Left kidney (tissue), 8 donors: ENCODE measurements at places on chromosomes 6 and 20. TPM values are rescaled to one million over a fixed set of nuclear protein-coding genes. Genes with fewer than 3 reads are reported as not detected.

GRCh38 chr6:33467091-33467490 lies 12.7 kb downstream of the ZBTB9 start:
- DNase-seq: no peak

- no peak for DNase-seq
These were observed 156.3 kb downstream of the CARMIL1 start for GRCh38 chr6:25435416-25435985.

- DNase-seq: no peak
These were observed 14.5 kb upstream of the TFB1M start for GRCh38 chr6:155328539-155329459.

DNA sequence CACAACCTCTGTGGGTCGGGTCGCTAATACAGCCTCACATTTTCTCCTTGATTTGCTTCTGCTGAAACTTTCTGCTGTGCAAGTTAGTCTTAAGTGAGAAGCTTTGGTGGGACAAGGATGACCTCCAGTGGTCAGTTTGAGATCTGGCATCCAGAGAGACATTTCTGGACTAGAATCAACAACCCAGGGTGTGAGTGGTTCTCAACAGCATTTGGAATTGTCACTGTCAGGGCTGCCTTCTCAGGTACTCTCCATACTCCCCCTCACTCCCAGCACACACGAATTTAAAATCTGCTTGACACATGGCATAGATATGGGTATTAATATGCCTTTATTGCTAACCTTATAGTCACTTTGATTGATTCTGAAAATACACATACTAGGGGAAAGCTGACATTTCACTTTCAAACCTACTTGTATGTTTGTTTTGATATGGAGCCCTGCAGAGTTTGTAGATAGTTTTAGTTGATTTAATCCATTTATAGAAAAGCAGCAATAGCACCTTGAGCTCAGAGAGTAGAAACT lies 13.2 kb downstream of the OTOR start:
- peak; percentile 78 for DNase-seq

DNA sequence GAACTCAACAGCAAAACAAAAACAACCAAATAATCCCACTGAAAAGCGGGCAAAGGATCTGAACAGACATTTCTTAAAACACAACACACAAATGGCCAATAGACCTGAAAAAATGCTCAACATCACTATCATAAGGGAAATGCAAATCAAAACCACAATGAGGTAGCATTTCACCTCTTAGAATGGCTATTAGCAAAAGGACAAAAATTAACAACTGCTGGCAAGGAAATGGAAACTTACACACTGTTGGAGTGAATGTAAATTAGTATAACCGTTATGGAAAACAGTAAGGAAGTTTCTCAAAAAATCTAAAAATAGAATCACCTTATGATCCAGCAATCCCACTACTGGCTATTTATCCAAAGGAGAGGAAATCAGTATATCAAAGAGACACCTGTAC lies 20.9 kb downstream of the FAM8A1 start:
- DNase-seq: no peak

- no peak for DNase-seq
These were observed 453 bp downstream of the KCNQ5 start for GRCh38 chr6:72622094-72622940.

GRCh38 chr20:45592574-45593189 lies 13.6 kb upstream of the WFDC8 start:
- peak; percentile 26 for DNase-seq

DNA sequence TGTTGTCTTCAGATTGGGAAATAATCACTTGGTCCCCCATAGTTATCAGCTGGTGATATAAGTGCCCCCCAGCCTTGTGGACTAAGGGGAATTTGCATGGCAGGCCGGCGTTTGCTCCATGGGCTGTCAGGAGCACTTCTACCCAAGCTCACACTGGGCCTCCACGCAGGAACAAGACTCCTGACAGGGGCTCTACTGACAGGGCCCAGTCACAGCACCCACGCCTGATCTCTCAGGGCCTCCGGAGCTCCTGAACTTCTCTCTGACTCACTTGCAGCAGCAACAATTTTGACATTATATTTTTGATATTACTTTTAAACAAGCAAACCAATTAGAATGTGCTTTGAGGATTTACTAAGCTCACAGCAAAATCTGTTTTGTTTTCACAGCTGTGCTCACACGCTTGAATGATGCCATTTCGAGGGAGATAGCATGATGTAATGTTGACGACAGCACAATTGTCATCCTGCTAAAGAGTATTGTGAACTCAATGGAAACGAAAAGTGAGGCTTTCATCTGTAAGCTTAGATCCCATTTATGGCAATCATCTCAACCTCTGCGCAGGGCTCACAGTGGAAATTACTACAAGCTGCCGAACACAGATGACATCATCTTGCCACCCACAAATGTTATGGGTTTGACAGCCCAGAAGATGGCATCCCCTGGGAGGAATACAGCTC lies 28.7 kb upstream of the TXNDC5 start:
- DNase-seq: no peak

GRCh38 chr20:38840053-38840893 lies 34.8 kb downstream of the PPP1R16B start:
- DNase-seq: no peak

- no peak for DNase-seq
These were observed 266.4 kb upstream of the BMP2 start for GRCh38 chr20:6501061-6501460.

GRCh38 chr6:159886270-159886669 lies 4.5 kb upstream of the MAS1 start:
- DNase-seq: no peak

- DNase-seq: no peak
These were observed 233.6 kb downstream of the KCNQ5 start for GRCh38 chr6:72855471-72855870.

DNA sequence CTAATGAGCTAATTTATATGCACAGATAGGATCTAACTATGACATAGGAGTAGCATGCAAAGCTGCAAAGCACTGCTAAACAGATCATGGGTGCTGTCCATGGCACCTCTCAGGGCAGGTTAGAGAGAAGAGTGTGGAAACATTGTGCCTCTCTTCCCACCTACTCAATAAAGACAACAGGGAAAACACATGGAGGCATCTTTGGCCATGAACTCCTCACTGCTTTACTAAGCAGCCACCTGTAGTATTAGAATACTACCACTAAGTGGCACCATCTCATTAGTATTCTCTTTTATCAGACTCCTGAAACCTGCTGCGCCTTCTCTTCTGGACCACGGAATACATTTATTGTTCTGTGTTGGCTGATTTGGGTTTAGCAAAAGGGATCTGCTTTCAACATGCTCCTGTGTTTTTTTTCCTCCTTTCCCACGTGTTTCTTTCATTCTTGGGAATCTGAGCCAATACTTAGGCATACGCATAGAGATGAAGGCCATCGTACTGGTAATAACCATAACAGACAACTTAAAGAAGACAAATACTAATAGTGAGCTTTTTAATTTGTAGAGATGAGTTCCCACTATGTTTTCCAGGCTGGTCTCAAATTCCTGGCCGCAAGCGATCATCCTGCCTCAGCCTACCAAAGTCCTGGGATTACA lies 9.4 kb upstream of the HDDC2 start:
- DNase-seq: peak; percentile 68

GRCh38 chr20:32115211-32115767 lies 5.8 kb downstream of the TM9SF4 start:
- DNase-seq: peak; percentile 26

GRCh38 chr20:5675103-5676091 lies 74.8 kb upstream of the SHLD1 start:
- no peak for DNase-seq

DNA sequence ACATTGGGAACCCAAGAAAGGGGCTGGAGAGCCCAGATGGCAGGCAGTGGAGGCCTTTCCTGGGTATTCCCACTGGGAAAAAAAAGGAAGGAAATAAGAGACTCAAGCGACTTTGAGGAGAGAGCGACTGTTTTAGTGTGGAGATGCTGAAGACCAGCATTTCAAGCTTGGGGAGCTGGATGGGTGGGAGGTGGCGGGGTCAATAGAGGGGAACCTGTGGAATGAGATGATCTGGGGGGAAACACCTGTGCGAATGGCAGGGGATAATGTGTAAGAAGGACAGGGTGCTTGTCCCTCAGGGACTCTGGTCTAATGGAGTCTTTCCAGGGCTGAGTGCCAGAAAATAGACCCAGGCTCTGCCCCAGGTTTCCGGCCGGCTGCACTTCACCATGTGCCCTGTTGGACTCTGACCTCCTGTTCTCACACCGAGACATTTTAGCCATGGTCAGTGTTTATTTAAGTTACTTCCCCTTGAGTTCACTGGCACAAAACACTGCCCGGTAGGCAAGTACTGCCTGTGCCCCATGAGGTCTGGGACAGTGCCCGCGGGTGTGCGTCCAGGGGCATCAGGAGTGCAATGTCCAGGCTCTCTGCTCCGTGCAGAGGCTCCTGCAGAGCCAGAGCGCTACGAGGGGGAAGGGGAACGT lies 50.4 kb upstream of the NKX2-2 start:
- peak; percentile 5 for DNase-seq

GRCh38 chr6:80333342-80333741 lies 226.9 kb downstream of the BCKDHB start:
- DNase-seq: no peak

DNA sequence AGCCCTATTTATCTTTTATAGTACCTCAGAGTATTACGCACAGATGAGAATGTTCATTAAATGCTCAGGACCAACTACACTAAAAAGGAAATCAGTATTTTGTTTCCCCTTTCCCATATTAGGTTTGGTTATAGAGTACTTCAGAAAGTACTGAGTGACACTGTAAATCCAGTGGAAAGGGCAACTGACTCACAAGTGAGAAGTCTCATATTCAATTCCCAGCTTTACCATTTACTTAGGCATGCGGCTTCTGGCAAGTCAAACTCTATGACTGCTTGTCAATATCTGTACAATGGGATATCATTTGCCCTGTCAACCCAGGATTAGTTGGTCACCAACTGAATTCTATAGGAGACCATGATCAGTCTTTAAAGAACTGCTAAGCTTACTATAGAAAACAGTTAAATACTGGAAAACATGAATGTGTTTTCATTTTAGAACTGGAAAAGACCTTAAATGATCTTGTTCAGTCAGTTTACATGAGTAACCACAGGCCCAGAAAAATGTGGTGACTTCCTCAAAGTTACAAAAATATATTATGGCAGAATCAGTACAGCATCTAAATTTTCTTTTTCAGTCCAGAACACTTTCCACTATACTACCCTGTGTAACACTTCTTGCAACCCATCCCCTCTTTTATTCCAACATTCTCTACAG lies 3.6 kb downstream of the MAP3K7 start:
- no peak for DNase-seq

DNA sequence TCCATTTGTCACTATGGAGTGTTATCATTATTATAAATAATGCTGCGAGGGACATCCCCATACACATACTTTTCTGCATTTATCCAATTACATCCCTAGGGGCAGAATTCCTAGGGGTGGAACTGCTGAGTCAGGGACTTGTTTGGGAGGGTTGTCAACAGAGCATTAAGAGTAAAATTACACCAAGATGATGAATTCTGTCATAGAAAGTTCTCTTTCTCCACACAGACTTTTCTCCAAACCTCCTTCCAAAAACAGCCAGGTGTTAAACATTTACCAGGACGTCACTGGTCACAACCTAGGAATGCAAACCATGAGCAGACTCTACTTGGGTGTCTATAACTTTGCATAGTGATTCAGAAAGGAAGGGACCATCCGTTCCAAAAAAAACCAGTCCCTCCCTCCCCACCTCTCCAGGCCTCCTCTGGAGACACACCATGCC lies 95.5 kb downstream of the PRND start:
- no peak for DNase-seq

GRCh38 chr20:34907616-34908469 lies 31.4 kb downstream of the ACSS2 start:
- no peak for DNase-seq

- no peak for DNase-seq
These were observed 28.8 kb upstream of the RIPPLY2 start for GRCh38 chr6:83824388-83824801.

DNA sequence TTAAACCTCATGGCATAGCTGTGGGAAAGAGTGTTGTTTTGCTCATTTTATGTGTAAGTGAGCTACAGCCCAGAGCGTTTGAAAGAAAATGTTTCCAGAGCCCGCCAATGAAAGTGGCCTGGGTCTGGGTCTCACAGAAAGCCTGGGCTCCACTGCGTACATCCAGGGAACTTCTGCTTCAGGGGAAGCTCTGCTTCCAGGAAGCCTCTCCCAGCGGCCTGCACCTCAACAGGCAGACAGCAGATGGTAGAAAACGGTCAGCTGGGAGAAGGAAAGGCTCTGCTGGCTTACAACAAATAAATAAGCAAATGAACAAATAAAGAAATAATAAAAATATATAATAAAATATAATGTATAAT lies 270.5 kb upstream of the SUPT3H start:
- no peak for DNase-seq

- DNase-seq: no peak
These were observed 33.0 kb downstream of the SNHG17 start for GRCh38 chr20:38402089-38402488.

- DNase-seq: no peak
These were observed 170.6 kb downstream of the TASP1 start for GRCh38 chr20:13468166-13468565.

The KCNB1 gene
- polyA plus RNA-seq: 0.85 TPM

The OR2H2 gene
- 0.20 TPM for polyA plus RNA-seq

The PLCB1 gene
- 39.2 TPM for polyA plus RNA-seq

The RBM24 gene
- 1.2 TPM for polyA plus RNA-seq

The AVP gene
- 0.28 TPM for polyA plus RNA-seq

The CASP8AP2 gene
- 30.2 TPM for polyA plus RNA-seq

The JPH2 gene
- 1.4 TPM for polyA plus RNA-seq
